ENCODE measurements at places on chromosomes 13 and 19.

DNA sequence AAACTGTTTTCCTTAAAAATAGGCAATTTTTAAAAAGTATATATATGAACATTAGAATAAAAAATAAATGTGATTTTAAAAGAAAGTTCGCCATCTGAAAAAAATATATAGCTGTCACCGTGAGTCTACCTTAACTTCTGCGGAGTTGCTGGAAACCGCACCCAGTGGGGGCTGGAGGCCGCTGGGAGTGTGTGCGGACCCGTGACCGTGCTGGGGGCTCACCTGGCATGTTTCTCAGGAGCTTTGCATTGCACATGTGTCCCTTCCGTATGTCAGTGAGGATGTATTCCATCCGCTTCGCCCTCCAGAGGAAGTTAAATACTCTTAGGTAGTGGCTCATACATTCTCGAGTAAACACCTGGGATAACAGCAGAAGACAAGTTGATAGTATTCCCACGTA is 71.7 kb downstream of the TUBGCP3 start:
- DNase-seq = no peak

- DNase-seq = peak; percentile 74
Measured at GRCh38 chr19:40433391-40434216, 7.8 kb upstream of the SERTAD1 start.

- DNase-seq = no peak
Measured at GRCh38 chr13:25345576-25345975, 26.2 kb upstream of the ATP8A2 start.

GRCh38 chr13:44648392-44649103 is 72.4 kb upstream of the TSC22D1 start:
- peak; percentile 25 for DNase-seq

DNA sequence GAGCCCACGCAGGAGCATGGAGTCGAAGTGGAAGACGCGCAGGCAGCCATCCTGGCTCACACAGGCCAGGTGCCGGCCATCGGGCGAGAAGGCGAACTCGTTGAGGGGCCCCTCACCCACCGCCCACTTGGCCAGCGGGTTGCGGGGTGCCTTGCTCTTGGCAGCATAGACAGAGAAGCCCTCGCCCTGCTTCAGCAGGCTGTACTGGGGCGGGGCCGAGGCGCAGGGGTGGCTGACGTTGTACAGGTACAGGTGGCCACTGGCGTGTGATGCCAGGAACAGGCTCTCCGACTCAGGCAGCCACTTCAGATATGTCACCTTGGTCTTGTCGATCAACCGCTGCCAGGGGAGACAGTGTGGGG is 4.2 kb upstream of the DMPK start:
- DNase-seq = no peak

DNA sequence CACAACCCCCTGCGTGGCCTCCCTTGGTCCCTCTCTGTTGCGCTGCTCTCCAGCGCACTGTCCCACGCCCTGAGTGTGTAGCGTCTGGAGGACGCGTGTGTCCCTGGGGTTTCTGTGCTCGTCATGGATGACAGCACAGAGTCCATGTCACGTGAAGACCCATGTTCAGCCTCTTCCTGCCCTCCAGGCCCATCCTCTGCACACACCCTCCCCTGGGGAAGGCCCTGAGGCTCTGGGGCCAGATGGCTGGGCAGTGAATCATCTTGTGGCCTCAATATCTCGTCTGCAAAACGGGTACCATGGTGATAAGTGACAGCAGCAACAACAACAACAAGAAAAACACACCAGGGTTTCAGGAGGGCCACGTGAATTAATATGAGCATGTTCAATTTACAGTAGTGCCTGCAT is 71.5 kb upstream of the ARHGEF7 start:
- no peak for DNase-seq

GRCh38 chr13:46665633-46666482 is 112.9 kb downstream of the LRCH1 start:
- peak; percentile 30 for DNase-seq

DNA sequence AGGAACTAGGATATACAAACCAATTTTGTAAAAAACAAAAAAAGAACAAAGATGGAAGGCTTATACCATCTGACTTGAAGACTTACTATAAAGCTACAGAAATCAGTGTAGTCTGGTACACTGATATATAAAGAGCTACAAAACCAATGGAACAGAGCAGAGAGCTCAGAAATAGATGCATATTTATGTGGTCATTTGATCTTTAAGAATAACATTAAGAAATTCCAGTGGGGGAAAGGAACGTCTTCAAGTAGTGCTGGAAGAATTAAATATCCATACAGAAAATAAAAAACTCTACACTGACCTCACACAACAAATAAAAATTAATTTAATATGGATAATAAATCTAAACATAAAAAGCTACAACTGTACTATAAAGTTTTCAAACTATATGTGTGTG is 317.0 kb downstream of the ENOX1 start:
- no peak for DNase-seq
